Spinal cord (tissue), 10 donors: ENCODE measurements at places on chromosomes 7 and 10. TPM values are rescaled to one million over a fixed set of nuclear protein-coding genes. Genes with fewer than 3 reads are reported as not detected.

GRCh38 chr10:72045586-72045985 lies 42.8 kb downstream of the SPOCK2 start:
- DNase-seq, result no peak

DNA sequence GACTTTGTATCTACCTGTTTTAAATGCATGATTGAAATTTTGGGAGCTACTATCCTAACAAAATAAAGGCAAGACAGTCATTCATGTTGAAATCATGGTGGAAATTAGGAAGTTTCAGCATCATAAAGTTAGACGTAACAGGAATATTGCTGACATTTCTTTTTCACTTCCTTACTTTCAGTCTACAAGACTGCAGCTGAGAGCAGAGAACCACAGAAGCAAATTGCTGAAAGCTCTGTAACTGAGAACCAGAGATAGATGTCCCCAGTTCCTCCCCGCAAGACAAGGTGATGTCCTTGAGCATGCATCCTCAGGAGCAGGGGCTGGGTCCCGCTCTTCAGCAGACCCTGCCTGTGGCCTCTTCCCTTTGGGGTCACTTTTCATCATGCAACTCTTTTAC lies 466.3 kb upstream of the POM121L12 start:
- DNase-seq, result no peak

GRCh38 chr10:11853468-11853867 lies 30.3 kb downstream of the PROSER2 start:
- no peak for DNase-seq

- no peak for DNase-seq
Observed at GRCh38 chr7:144818511-144818910, 17.3 kb downstream of the TPK1 start.

The DPYSL4 gene
- polyA plus RNA-seq, result 97.6 TPM

The CALML3 gene
- polyA plus RNA-seq, result not detected
